ENCODE measurements at places on chromosomes 7 and 10.

DNA sequence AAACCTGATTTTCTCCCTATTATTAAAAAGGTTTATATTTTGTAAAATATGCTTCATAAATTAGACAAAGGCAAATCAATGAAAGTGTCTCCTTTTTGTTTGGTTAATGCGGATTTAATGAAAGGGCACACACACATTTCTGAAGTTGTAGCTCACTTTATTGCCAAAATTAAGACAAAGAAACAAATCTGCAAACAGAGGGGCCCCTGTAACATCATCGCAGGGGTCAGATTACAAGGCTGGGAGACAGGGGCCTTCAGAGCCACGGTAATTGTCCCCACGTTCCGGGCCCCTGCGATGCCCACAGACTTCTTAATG lies 22.4 kb downstream of the FGFBP3 start:
- DNase-seq = no peak

GRCh38 chr7:4091767-4092166 lies 590.3 kb upstream of the FOXK1 start:
- DNase-seq = no peak

DNA sequence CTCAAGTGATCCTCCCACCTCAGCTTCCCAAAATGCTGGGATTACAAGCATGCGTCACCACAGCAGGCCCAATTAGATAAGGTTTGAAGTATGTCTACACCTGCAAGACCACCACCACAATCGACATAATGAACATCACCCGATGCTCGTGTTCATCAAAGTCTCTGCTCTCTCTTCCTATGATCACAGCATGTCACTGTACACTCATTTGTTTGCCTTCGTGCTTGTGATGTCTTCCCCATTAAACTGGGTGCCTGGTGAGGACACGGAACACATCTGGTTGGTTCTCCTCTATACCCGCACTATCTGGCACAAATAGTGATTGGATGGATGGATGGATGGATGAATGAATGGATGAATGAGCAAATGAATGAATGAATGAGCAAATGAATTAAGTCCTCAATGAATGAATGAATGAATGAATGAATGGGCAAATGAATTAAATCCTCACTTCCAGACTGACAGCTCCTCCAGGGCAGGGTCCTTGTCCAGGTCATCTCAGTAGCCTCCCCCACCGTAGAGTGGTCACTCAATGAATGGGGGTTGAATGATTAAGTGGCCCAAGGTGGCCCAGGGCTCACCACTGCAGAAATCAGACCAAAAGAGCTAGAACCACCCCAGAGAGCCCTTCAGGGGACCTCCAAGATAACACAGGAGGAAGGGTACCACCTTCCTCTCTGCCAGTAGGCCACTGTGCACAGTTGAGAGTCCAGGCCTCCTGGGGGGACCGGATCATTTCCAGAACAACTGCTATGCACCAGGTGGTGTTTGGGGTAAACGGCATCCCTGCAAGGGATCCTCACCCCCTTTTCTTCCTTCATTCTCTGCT lies 101.9 kb upstream of the TNRC18 start:
- no peak for DNase-seq

DNA sequence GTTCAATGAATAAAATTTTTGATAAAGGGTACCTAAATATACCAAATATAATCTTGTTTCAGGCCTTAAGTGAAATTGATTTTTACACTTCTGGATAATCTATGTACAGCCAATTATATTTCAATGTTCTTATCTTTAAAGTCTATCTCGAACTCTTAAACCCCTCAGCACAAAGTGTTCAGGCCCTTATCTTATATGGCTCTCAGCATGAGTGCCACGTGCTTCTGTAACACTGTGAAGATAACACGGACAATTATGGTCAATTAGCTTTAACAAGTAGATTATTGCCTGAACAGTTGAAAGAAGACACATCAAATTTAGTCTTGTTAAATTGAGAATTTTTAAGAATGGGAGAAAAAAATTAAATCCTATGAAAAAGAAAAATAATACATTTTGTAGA lies 40.4 kb upstream of the DMTF1 start:
- no peak for DNase-seq

GRCh38 chr10:132955479-132955878 lies 13.1 kb upstream of the CFAP46 start:
- no peak for DNase-seq

DNA sequence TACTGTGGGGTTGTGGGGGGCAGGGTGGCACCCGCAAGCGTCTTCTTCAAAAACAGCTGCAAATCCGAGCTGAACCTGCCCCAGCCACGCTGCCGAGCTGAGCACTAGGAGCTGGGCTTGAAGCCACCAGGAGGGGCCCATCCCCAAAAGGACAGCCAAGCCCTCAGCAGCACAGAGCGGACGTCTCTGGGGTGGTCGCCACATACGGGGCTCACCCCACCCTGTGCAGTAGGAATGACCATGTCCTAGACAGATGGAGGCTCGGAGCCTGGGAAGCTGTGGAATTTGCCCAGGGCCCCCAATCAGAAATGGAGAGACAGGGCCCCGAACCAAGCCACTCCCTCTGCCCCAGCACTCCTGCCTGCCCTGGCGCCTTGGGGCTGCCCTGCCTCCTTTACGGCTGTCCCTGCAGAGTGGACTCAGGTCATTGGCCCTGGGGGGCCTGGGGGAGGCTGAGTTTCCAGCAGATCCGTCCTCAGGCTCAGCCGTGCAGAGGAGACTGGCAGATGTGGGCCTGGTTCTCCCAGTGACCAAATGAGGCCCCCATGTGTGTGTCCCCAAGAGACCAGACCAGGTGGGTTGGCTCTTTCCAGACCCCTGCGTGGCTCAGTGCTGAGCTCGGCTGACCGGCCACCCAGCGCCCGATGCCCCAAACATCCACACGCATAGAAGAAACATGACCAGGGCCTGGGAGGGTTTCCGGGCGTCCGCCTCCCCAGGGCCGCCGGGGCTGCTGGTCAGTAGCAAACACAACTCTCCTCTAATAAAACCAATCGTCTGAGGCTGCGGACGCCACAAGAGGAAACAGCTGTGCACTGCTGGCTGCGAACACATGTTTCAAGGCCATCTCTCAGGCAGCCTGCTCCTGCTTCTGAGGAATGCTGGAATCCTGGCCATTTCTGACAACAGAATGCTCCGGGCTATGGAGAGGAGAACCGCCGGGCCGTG lies 54.9 kb downstream of the PDGFA start:
- no peak for DNase-seq

GRCh38 chr7:98795741-98796493 lies 73.9 kb downstream of the TMEM130 start:
- no peak for DNase-seq

DNA sequence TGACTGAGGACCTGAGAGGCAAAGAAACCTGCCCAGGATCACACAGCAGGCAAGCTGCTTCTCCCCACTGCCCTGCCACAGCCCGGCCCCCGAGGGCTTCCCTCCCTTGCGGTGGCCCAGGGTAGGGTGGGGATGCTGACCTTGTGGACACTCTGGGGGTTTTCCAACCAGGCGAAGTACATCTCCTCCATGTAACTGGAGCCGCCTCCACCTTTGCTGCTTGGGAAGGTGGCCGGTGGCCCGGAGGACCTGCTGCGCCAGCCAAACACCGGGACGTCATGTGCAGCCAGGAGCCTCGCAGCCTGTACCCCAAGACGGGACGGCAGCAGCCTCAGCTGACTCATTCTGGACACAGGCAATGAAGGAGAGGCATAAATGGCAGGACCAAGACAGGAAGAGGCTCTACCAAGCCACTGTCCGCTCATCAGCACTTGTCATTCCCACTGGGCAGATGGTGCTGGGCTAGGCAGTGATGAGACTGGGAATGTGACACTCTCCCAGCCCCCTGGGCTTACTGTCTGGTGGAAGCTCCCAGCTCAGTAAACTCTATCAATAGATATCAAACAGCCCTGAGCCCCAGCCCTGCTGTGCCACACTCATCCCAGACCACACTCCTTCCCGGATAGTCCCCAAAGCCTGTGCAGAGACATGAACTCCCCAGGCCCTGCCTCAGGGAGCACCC lies 3.7 kb downstream of the OGDHL start:
- no peak for DNase-seq

DNA sequence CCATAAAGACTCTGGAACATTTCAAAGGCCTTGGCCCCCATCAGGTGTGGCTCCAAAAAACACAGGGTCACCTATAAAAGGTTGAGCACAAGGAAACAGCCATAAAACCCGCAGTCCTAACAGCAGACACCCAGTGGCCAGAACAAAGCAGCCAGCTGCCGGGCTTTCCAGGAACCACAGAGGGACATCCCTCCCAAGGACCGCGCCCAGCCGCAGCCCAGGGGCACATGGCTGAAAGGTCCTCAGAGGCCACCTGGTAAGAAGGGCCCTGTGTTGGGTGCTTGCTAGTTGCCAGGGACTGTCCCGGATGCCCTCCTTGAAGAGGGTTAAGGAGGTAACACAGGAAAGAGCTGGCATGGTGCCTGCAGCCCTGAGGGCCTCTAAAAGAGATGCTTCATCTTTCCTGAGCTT lies 32.7 kb downstream of the KCNMA1 start:
- no peak for DNase-seq

DNA sequence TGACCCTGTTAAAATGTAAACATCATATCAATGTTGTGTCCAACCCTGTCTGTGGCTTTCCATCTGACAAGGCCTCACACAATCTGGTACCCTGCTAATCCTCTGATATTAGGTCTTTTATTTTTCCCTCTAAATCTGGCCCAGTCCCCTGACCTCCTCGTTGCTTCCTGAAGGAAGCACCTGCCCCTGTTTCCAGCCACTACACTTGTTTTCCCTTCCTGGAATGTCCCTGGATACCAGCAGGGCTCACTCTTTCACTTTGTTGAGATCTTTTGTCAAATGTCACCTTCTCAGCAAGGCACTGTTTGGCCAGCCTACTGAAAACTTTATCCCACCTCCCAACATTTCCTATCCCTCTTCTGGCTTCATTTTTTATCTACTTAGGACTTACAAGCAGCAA lies 2.1 kb downstream of the SAMD9L start:
- DNase-seq = no peak

DNA sequence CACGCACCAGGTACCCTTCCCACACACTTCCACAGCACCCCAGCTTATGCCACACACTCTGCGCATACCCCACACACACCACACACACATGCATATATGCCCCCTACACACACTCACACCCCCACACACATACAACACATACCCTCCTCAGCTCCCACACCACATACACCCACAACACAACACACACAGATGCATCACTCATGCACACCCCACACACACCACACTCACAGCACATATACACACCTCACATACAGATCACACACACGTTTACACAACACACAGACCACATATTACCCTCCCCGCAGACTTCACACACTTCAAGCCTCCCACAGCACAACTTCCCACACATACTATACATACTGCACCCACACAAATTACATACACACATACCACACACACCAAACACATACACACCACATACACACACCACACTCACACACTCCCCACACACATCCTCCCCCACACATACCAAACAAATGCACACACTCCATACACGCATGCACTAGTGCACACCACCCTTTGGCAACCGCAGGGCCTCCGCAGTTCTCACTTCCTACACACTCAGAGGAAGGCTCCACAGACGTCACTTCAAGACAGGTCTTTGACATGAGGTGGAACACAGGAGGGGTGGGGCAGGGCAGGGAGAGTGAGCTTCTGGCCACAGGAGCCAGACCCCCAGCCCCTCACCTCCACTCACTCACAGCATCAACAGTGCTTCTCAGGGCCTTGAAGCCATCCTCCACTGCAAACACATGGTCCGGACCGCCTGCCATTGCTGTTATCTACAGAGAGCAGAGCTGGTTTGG lies 18.5 kb upstream of the ANTXRL start:
- no peak for DNase-seq

DNA sequence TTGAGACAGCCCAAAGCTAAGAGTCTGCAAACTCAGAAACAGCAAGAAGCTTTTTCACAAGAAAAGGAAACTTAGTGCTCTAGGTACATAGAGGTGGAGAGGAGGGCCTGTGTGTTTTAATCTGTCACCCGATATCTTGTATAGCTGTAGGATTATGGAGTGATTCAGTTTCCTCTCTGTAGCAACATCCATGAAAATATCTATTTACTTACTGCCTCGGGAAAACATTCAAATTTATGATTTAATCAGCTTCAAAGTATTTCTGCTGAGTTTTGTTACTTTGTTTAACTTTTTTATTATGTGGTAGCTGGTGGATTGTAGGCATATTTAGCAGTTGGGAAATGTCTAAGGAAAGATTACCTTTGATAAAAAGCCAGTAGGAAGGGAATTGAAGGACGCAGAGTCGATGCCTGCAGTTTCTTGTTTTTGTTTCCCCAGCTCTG lies 292.0 kb downstream of the CCDC3 start:
- DNase-seq = no peak

DNA sequence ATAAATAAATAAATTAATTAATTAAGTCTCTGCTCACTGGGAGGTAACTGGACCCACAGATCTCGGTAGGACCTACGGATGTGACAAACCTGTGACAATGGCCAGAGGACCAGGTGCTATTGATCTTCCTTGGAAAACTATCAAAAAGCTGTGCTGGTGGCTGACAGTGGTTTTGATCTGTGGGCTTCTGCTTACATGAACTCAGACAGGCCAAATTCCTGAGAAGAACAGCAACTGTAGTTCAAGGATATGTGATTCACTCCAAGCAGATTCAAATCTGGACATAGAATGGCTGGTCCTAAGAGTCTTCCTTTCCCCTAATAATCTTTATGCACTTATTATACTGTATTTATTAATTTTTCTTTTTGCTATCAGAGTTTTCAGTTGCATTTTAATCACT lies 80.0 kb downstream of the ATXN7L1 start:
- no peak for DNase-seq

- DNase-seq = no peak
Measured at GRCh38 chr10:72334825-72335393, 19.8 kb downstream of the DNAJB12 start.

DNA sequence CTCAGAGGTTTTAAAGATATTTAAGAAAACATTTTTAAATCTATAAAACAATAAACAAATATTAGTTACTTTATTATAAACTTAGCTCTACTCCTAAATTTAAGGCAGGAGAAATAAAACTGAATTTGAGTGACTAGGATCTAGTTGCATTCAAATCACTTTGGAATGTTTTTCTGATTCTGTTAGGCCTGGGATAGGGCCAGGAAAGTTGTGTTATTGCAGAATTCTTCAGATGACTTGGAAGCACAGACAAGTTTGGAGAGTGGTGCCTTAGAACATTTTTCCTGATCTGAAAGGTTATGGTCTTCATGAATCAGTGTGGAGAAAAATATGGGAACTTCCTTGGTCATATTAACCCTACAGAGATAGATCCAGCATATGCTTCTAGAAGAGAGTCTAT lies 15.6 kb upstream of the SLC25A13 start:
- no peak for DNase-seq

- no peak for DNase-seq
Measured at GRCh38 chr10:33306126-33306525, 28.3 kb downstream of the NRP1 start.
